CMK (cell line): ENCODE measurements at places on chromosomes 7 and 10.

DNA sequence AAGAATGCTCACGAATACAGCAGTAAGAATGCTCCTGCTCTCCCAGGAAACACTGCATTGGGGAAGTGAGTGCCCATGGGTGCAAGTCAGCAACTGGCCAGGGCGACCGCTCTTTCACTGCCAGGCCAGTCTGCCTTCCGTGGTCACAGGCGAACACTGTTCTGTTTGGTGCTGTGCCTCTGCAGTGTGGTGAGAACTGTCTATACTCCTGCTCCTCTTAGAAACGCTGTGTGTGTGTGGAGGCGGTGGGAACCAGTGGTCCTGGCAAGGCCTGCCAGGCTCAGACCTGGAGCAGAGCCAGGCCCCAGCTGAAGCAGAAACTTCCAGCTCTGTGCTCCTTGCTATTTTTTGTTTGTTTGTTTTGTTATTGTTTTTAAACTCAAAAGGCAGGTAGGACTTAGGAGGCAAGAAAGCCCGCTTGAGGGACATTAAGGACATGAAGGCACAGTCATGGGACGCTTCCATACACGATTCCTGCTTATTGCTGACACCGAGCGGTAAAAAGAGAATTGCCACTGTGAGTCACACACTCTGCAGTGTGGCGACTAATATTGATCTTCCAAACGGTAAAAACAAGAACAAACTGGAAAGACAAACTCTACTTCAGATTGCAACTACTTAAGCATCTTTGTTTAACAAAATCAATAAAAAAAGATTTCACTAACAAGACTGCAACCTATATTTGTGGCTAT, 430.8 kb downstream of the DNAJB6 start:
- DNase-seq: no peak

- DNase-seq: no peak
Observed at GRCh38 chr7:82562716-82563404, 119.3 kb upstream of the CACNA2D1 start.

DNA sequence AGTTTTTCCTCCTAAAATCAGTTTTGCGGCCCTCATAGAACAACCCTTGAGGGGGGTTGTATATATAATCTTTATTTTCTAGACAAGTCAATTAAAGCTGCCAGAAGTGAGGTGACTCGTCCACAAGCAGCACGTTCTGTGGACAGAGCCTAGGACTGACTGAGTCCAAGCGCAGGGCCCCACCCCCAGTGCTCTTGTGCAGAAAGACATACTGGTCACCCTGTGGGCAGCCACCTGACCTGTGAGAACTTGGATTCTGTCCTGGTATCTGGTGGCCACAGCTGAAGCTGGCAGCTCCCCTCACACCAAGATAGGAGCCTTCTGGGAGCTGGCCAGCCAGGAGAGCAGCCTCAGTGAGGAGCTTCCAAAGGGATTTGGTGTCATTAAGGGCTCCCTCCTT, 89.3 kb downstream of the GRK5 start:
- no peak for DNase-seq

DNA sequence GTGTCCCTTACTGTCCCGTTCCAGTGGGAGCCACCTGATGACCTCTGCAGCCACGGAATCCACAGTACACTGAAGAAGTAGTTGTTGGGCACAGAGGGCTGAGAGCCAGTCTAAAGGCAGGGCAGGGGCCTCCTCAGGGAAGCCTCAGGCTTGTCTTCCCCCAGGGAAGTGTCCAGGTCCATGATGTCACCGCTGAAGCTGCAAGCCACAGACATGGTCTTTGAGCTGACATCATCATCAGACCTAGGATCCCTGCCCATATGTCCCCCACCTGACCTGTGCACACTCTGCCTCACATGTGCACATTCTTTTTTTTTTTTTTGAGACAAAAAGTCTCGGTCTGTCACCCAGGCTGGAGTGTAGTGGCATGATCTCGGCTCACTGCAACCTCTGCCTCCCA, 38.4 kb upstream of the ELFN1 start:
- no peak for DNase-seq

DNA sequence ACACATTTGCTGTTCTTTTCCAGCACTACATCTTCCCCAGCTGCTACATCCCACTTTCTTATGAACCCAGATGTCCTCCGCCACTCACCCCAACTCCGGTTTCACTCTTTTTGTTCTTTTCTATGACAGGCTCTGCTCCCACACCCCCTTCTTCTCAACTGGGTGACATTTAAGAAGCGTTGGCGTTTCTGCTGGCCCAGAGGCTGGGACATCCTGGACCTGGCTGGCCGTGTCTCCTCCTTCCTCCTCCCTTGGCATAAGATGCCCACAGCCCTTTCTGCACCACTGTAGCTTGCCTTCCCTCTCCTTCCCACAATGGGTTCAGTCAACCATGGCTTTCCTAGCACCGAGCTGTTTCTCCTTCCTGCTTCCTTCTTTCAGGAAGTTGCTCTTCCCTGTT, 9.4 kb upstream of the CALML5 start:
- no peak for DNase-seq

DNA sequence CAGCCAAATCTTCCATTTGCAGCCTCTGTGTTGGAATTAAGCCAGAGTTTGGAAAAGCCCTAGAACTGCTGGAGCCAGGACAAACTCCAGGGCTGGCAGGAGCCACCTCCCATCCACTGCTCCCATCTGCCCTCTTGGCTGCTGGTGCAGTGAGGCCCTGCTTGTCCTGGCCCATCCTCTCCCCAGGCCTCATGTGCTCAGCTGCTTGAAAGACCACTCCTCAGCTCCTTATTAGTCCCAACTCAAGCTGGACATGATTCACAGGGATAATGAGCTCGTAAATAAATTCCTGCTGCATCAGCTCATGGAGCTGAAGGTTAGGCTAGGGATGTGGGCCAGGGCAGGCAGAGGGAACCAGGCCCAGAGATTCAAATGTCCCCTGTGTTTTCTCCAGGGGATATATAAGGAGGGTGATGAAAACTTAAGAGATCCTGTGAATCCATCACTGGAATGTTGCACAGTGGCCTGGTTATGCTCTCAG, 282.8 kb downstream of the RPS24 start:
- DNase-seq: no peak

DNA sequence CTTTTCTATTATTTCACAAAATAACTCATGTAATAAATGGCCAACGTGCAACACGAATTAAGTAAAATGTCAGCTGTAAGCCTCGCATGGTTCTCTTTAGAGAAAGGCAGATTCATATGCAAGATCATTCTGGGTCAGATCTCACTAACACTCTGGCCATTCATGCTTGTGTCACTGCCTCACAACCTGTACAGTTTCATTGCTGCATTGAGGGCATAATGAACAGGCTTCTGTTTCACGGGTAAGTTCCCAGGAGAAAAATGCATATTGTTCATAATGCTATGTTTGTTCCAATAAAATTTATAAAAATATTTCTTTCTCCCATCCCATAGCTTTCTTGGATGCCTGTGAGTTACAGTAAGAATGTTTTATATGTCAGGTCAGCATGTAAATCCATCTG, 734.0 kb upstream of the ANKRD30A start:
- no peak for DNase-seq

DNA sequence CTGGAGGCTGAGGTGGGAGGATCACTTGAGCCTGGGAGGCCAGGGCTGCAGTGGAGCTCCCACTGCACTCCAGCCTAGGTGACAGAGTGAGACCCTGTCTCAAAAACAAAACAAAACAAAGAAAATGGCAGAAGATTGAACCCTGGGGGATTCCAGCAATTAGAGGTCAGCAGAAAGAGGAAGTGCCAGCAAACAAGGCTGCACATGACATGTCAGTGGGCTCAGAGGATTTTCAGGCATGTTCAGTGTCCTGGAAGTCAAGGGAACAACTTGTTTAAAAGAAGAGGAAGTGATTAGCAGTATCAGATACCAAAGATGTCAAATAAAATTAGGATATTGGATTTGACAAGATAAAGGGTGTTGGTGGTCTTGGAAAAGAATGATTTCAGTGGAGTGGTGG, 32.3 kb downstream of the RAB18 start:
- DNase-seq: peak; percentile 24

- DNase-seq: no peak
Observed at GRCh38 chr10:16853201-16853600, 36.0 kb upstream of the RSU1 start.

- DNase-seq: no peak
Observed at GRCh38 chr10:15742836-15743235, 23.1 kb upstream of the ITGA8 start.

- DNase-seq: no peak
Observed at GRCh38 chr7:11373546-11374142, 400.0 kb downstream of the PHF14 start.
